ENCODE measurements at places on chromosomes 3 and 15.

DNA sequence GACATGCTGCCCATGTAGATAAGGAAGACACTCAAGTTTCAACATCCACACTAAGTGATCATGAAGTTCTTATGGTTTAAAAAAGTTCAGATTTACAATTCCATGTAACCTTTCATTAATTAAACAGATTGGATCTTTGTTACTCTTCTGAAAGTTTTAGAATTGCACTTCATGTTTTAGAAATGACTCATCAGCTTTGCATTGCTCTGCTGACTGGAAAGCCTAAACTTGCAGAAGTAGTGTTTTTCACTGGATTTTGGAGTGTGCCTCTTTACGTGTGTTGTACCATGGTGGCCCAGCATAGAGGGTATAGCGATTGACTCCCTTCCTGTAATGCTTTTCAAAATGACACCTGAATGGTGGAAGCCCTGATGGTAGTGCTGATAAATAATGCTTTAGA, 157.9 kb downstream of the BBX start:
- no peak for DNase-seq

DNA sequence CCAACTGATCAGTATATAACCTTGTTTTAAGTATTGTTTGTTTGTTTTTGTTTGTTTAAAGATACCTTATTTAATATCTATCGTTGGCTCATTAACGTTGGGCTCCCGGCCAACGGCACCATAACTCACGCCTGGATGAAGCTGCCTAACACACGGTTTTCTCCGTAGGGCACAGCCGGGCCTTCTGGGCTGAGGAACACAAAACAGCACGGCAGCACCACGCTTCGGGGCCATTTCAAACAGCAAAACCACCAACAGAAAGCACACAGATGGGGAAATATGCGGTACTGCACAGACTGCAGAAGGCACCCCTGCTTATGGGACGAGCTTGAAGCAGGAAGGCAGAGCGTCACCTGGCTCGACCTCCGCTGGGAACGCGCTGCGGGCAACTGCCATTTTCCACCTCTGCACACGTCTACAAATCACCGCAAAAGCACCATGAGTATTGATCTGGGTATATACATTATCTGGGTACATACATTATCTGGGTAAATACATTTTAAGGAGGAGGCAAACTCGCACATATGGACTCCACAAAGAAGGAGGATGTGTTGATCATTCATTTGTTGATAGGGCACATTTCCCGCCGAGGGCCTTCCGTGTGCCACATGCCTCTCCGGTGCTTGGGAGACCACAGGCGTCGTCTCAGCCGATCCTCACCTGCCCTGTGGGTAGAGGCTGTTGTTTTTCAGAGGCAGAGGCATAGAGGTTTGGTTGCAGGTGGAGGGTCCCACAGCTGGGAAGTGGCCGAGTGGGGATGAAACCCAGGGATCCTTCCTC, 123.7 kb upstream of the ATP2B2 start:
- no peak for DNase-seq

- DNase-seq: peak; percentile 68
Measured at GRCh38 chr3:11601446-11602238, 42.1 kb downstream of the VGLL4 start.

- DNase-seq: no peak
Measured at GRCh38 chr15:61528581-61528910, 299.4 kb upstream of the RORA start.

DNA sequence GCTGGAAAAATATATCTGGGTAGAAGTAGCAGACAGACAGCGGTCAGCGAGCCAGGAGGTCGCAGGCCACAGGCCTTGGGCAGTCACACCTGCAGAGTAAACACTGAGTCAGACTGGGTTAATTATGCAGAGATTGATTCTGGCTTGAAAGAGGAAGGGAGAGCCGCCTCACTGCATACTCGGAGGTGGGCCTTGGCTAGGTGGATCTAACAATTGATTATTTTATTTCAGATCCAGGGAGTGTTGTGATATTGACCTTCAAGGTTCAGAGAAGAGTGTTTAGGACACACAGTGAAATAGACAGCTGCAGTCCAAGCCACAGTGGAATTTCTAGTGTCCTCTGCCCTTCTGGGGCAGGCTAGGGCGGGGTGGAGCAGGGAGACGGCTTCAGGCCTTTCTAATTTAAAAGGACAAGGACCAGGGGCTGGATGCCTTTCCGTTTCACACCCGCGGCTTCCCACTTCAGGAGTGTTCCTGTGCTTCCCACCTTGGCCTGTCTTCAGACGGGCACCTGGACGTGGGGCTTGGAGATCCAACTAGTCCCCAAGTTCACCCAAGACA, 237.3 kb downstream of the XXYLT1 start:
- DNase-seq: no peak

DNA sequence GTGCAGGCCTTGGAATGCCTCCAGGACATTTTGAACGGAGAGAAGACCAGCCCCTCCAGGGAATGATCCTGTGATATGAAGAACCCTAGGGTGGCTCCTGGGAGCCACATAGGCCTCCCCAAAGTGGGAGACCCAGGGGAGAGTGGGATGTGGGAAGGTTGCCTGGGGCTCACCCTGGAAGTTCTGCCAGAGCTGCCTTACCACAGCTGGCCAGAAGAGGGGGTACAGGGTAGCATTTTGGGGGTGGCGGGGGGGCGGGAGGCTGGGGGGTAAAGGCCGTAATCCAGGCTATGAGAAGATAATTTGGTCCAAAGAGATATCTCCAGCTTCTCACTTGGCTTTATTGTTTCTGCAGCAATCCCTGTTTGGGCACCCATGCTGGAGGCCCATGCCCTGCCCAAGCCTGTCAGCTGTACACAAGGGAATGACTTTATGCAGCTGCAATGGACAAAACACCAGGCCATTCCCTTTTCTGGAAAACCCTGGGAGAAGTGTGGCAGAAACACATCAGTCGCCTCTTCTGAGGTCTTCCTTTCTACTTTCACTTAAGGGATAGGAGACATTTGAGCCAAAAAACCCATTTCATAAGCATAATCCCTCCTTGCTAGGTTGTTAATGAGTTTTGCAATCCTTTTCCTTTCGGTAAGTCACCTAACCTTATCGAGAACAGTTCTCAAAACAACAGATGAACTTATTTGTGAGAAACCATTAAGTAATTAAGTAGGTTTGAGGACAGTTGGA, 11.0 kb upstream of the MUSTN1 start:
- no peak for DNase-seq

DNA sequence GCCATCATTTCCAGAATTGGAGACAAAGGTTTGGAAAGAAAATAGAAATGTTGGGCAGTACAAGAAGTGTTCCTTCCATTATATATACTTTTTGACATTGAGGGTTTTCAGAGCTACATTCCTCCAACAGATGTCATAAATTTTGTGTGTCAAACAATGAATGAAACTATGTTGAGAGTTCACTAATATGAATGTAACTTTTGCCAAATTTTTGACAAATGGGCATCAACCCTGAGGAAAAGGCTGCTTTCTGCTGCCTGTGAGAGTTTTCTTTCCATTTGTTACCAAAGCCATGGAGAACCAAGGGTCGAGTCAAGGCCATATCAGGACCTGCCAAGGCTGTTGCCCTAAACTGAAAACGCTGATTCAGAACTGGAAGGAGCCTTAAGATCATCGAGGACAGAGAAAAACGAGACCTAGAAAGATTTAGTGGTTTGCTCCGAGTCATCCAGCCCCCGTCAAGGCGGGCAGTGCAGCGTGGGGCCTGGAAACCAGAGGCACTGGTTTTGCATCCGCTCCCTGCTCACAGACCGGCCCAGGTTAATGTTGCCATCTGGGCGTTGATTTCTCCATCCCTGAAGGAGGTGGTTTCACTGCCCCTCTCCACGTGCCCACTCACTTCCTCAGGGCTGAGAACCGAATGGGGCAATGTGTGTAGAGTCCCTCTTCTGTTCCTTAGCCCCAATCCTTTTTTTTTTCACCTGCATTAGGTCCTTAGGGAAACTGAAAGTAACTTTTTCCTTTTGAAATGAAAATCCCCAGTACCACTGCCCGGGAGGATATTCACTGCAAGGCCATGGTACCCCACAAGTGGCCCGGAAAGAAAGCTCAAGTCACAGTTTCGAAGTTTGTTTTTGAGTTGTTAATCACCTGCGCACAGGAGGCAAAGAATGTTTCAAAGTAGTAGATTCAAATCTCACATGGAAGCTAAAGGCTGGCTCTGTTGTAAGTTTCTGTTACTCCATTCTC, 32.8 kb downstream of the TPM1 start:
- no peak for DNase-seq

GRCh38 chr15:62953496-62954045, 89.0 kb upstream of the TPM1 start:
- DNase-seq: no peak

- DNase-seq: no peak
Measured at GRCh38 chr3:3429841-3430240, 250.3 kb upstream of the CRBN start.

DNA sequence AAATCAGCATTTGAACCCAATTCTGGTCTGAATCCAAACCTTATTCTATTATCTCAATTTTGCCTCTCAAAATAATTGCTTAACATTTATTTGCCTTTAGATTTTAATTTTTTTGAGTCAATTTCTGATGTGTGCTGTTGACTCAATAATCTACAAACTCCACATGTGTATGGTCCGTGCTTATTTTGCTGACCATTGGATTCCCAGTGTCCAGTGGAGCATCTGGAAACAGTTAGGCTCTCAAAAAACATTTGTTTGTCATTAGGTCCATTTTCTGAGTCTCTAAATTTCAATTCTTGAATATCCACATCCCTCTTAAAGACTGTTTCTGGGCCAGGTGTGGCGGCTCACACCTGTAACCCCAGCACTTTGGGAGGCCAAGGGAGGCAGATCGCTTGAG, 19.2 kb upstream of the MYZAP start:
- no peak for DNase-seq

DNA sequence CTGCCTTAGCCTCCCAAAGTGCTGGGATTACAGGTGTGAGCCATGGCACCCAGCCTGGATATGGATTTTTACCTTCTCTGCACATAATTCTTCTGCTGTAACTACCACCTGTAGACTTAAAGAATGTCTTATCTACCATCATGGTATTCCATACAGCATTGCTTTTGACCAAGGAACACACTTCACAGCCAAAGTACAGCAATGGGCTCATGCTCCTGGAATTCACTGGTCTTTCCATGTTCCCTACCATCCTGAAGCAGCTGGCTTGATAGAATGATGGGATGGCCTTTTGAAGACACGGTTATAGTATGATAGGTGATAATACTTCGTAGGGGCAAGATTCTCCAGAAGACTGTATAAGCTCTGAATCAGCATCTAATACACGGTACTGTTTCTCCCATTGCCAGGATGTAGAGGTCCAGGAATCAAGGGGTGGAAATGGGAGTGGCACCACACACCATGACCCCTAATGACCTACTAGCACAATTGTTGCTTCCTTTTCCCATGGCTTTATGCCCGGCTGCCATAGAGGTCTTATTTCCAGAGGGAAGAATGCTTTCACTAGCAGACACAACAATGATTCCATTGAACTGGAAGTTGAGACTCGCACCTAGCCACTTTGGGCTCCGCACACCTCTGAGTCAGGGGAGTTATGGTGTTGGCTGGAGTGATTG, 60.9 kb upstream of the CDV3 start:
- no peak for DNase-seq

DNA sequence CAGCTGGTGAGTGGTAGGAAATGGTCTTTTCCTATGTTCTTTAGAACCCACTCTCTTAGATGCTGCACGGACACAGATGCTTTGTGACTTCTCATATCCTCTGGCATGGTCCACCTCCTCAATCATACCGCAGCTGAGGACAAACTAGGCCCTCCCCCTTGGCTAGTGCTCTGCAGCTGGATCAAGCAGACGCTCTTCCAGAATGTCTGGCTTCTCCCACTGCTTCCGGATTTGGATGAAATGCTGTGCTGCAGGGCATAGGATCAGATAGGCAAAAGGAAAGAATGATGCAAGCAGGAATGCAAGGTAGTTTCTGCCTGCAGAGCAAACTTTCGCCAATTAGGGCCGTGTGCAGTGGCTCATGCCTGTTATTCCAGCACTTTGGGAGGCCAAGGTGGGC, 75.7 kb upstream of the SLC4A7 start:
- no peak for DNase-seq

DNA sequence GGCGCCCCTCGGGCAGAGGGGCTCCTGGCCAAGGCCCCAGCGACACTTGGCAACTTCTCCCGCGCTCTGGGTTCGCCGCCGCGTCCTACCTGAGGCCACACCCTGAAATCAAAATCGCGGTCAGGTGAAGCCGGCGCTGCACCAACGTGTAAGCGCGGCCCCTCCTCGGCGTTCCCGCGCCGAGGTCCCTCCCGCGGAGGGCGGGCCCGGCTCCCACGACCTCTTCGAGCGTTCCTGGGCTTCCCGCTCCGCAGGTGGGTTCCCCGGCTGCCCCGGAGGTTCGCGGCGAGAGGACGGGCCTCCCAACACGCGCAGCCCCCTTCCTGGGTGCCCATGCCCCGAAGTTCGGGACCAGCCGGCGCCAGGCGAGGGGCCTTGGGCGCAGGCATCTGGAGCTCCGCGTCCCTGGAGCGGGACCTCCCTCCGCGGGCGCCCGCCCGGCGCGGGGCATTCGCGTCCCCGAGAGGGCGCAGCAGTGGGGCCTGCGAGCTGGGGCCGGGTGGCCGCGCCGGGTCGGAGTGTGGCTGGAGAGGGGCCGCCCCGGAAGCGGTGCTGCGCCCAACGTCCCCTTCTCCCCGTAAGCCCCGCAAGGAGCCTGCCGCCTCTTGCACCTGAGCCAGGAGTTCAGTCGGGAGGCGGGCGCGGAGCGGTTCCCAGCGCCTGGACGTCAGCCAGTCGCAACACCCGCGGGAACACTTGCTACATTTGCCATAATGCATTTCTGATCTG, 13.7 kb downstream of the PAK6 start:
- DNase-seq: peak; percentile 69
